Stimulated activated memory B cell treated with anti-CD40 and anti-IgM and Interleukin-4, amounts not matched to agents 10 μg/mL and 1 μg/mL and 100 μg/mL, for 72 hours (primary cell): ENCODE measurements at places on chromosomes 16 and 17.
A peak's percentile ranks its signal among the peaks of the same experiment; 100 is the strongest.

DNA sequence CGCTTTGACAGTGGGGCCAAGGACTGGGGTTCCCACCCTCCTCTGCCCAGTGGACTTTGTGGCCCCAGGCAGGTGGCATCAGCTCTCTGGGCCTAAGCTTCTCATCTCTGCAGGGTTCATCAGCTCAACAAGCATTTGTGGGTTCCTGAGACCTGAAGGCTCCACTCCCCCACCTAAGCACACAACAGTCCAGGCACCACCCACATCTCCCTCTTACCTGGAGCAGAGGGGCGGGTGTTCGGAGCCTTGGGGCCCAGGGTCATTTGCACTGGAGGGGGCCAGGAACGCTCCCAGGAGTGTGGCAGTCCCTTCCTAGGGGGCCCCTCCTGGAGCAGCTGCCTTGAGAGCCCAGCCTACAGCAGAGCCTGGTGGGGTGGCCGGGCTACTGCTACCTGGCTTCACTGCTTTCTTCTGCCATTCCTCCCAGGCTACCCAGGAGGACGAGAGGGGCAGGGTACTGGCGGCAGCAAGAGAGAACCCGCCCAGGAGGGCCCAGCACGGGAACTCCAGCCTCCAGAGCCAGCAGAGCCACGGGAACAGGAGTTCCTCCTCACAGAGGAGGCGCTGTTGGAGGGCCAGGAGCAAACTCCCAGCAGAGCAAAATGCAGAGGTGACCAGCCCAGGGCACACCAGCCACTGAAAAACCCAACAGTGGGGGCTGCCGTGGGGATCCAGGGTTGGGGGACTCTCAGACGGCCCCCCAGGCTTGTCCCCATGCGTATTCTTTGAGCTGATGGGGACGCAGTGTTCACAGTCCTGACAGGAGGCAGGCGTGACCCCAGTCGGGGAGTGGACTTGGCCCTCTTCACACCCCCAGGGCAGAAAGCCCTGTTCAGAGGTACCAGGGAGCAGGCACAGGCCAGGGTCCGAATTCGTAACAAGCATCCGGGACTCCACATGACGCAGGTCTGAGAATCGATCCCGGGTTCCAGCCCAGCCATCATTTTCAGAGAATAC lies 35.1 kb upstream of the SLC38A10 start:
- no peak for ATAC-seq

DNA sequence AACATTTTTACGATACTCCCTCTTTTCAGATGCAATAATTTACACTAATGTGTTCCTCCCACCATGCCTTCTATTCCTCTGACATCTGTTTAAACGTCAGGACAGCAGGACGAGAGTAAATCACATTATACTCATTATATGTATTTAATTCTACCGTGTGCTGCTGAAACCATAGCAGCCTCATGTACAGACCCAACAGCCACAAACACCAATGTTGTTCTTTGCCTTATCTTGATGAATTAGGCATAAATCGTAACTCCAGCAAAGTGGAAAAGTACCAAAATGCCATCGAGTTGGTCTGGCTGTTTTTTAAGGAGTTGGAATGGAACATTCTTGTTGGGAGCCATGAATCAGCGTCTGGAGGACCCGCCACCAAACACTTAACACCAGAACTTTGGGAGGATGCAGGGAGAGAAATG lies 82.9 kb upstream of the FOXF1 start:
- no peak for ATAC-seq

GRCh38 chr17:67492824-67493517 lies 115.9 kb downstream of the PITPNC1 start:
- no peak for ATAC-seq

DNA sequence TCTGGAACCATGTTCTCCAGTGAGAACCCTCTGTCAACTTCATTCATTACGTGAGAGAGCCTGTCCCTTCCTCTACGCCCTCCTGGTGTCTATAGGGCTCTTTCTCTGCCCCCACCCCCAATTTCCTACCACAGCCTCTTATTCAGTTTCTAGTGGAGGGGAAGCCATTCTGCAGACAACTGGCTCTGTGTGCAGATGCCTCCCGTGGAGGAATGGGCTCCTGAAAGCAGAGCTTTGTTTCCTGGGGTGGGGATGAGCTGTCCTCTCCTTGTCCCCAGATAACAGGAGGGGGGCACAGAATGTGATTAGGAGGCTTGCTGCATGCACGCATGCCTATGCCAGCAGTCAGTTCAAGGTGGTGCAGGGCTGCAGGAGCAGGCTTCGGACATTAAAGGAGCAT lies 31.6 kb downstream of the MMP15 start:
- no peak for ATAC-seq

DNA sequence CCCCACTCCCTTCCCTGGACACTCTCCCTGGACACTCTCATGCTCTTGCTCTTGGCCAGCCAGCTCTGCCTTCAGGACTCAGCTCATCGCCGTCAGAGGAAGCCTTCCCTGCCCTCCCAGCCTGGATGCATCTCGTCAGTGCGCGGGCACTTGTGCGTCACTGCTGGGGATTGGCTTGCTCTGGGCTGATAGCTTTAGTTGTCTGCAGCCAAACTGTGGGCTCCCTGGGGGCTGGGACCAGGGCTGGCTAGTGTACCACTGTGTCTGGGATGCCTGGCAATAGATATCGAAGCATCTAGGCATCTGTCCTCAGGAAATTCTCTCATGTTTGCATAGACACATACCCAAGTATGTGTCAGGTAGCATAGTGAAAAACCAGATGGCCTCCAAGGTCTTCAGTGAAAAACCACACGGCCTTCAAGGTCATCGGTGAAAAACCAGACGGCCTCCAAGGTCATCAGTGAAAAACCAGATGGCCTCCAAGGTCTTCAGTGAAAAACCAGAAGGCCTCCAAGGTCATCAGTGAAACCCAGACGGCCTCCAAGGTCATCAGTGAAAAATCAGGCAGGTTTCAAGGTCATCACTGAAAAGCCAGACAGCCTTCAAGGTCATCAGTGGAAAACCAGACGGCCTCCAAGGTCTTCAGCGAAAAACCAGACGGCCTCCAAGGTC lies 72.0 kb downstream of the CMIP start:
- ATAC-seq: no peak

DNA sequence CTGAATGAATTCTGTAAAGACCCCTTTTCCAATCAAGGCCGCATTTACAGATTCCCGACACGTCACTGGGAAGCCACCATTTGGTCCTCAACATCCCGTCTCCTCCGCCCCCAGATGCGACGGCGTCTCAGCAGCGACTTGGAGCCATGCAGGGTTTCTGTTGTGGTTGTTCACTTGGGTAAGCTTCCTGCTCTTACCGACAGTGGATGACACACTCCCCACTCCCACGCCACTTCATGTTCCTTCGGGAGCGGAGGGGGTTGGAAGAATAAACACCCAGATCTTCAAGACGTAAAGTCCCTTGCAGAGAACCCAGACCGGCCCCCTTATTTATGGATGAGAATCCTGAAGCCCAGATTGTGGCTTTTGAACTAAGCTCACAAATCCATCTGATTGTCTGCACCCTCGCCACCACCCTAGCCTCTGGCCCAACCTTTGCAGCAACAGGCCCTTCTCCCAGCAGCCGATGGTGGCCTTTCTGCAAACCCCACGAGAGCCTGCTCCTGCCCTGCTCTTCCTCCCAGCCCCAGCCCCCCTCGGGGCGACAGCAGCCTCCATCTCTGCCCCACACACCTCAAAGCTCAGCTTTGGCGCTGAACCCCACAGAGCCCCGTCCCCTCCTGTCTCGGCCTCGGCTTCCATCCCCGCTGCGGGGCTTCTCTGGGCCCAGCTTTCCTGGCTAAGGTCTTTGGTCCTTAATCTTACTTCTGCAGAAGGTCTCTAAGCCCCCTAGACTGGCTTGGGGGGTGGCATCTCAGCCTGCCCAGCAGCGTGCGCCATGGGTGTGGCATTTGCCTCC lies 19.0 kb upstream of the OSGIN1 start:
- no peak for ATAC-seq

DNA sequence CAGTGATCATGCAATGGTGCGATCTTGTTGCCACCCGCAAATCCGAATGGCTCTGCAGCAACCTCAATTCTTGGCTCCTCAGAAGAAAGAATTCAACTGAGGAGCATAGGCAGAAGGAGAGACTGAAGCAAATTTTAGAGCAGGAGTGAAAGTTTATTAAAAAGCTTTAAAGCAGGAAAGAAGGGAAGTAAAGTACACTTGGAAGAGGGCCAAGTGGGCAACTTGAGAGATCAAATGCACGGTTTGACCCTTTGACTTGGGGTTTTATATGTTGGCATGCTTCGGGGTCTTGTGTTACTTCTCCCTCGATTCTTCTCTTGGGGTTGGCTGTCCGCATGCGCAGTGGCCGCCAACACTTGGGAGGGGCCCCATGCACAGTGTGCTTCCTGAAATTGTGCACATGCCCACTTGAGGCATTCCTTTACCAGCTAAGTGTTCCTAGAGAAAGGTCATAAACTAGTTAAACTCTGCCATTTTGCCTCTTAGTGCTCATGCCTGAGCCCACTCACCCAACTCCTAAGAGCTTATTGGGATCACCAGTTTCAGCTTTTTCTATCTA lies 36.7 kb downstream of the ZNRF1 start:
- ATAC-seq: no peak

DNA sequence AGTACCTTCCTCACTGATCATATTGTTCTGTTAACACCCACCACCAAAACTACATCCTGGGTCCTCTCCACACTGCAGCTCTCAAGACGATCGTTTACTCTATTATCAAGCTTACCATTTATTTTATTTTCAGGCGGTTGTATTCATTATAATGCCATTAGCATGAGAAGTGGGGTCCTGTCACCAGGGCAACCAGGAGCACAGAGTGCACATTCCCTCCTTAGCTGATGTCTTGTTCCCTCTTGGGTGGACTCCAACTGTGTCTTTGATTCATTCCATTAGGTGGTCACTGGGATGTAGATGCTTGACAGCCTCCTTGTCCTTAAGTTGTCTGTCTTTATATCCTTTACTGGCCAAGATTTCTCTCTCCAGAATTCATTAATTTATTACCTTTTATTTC lies 965.9 kb upstream of the EEF2KMT start:
- ATAC-seq: no peak

GRCh38 chr16:76913046-76913445 lies 277.9 kb upstream of the MON1B start:
- ATAC-seq: no peak

- ATAC-seq: no peak
Measured at GRCh38 chr16:2963723-2964474, at the start of gene KREMEN2. Gene KREMEN2, plus strand, starts transcription at chr16:2964275. Its CDS starts 246 bp downstream, at chr16:2964521.

GRCh38 chr16:64532117-64532516 lies 589.7 kb downstream of the CDH11 start:
- no peak for ATAC-seq

DNA sequence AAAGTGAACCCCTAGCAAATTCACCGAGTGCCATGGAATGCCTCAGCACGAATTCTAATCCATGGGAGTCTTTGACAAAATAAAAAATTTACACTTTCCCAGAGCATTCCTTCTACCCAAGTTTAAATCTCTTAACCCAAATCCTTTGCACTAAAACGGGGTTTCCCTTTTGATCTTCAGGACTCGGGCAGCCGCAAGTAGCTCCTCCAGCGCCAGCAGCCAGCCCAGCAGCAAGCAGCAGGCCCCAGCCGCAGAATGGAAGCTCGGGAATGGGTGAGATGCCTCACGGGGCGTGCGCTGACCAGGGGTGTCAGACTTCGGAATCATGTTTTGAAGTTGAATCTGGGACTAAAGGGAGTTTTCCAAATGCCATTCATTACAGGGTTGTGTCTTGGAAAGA lies 42.4 kb downstream of the RPA1 start:
- no peak for ATAC-seq

GRCh38 chr16:88856122-88856827 lies 472 bp downstream of the GALNS start:
- peak; percentile 60 for ATAC-seq

GRCh38 chr16:20918486-20919239 lies 18.1 kb downstream of the LYRM1 start:
- ATAC-seq: no peak

DNA sequence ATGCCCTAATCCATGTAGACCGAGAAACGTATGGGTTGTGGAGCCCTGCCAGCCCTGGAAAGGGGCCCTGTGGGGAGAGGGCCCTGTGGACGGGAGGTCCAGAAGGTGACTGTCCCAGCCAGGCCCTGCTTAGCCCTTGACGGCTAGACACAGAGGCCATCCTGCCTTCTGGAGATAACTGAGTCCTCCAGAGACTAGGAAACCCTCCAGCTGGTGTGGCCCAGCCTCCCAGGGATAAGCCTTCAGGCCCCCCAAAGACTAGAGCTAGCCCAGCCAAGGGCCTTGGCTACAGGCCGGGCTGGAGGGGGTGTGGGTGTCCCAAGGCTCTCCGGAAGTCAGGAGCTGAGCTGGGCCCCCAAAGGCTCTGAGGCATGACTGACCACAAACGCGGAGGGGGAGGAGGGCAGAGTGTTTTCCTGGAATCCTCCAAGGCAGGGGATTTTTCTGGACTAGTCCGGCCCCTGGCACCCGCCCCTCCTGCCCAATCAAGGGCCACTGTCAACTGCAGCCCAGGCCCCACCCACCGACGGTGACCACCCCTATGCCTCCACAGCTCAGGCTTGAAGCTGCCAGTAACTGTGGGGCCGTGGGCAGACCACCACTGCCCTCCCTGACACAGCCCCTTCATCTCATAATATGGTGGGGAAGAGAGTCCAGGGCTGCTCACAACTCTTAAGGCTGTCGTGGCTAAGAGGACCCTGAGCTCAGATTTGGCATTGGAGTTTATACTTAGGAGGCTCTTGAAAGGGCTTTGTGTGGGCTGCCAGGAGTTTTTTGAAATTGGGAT lies 885 bp upstream of the VASN start:
- no peak for ATAC-seq

DNA sequence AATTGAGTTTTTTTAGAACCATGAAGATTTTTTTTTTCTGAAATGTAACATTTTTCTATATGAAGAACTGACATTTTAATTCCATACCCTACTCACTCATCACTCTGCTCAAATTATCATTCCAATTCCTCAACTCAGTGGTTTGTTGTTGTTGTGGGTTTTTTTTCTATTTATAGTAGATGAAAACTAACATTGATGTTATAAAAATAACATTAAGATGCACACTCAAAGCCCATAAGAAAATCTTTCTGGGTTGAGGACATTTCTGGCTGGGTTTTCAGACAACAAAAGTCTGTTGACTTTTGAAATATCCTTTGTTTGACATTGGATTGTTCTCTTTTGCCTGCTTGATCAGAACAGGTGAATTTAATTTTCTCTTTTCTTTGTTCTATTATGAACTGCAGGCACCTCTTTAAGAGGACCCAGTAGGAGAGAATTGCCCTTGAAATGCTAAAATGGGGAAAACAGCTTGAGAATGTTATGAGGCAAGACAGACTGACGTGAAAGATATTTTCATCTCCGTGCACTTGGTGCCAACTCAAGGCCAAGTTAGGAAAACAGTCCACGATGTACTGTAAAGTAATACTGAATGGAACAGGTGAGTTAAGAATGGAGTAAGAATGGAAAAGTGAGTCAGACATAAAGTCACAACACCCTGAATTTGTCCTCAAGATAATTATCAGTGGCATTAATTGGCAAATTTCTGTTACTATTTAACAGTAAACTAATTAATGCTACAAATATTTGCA lies 16.1 kb upstream of the ABCA5 start:
- ATAC-seq: no peak

DNA sequence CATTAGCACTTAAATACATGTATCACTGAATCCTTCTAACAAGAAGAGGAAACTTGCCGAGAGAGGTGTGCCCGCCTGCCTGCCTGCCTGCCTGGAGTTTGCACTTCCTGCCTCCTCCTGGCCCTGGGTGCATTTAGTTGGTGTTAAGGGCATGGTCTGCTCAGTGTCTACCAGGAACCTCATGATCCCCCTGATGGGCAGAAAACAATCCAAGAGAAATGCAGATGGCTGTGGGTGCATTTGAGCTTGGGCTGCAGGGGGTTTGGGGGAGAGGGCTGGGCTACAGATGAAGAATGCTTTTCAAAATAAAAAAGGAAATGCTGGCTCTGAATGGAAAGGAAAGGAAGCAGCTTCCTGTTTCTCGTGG lies 10.1 kb downstream of the KSR1 start:
- peak; percentile 3 for ATAC-seq

- ATAC-seq: no peak
Measured at GRCh38 chr17:65552214-65552613, 9.2 kb downstream of the AXIN2 start.
